ENCODE measurements at places on chromosomes 16 and 17.

DNA sequence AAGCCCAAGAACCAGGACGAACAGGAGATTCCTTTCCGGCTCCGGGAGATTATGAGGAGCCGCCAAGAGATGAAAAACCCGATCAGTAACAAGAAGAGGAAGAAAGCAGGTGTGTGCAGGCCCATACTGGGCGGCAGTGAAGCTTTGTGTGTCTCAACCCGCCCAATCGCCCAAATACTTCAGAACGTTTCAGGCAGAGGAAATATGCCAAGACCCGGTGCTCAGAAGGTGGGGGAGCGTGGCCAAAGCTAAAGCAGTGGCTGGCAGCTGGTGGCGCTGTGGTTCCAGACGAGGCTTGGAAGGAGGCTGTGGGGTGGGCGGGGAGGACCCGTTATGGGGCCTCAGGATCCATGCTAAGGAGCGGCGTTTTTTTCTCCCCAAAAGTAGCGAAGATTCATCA lies 1.2 kb downstream of the CCDC137 start:
- no peak for DNase-seq

- no peak for DNase-seq
Measured at GRCh38 chr17:41483531-41483930, 2.6 kb upstream of the KRT35 start.

DNA sequence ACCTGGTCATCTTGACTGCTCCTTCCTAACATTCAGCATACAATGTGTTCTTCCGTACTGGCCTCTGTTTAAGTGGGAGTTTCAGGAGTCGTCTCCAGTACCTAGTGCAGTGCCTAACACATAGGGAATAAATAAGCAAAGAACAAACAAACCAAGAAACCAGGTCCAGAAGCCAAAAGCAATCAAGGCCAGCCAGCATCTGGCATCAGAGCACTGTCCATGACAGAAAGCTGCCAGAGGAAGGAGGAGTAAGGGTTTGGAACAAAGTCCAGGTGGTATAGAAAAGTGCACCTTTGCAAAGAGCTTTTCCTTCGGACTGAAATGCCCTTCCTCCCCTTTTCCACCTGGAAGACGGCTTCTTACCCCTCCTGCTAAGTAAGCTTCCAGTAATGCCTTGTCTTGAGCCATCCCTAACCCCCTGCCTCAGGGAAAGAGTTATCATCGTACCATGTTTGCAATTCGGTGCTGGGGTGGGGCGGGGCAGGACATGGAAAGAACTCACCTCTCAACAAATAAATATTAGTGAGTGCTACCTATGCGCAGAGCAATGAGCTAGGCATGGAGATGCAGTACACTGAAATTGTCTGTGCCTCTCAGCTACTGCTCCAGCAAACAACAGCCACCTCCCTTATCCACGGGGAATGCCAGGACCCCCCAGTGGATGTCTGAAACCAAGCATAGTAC lies 47.6 kb downstream of the C17orf67 start:
- no peak for DNase-seq

GRCh38 chr16:48367441-48368049 lies 17.7 kb downstream of the SIAH1 start:
- DNase-seq, result no peak

DNA sequence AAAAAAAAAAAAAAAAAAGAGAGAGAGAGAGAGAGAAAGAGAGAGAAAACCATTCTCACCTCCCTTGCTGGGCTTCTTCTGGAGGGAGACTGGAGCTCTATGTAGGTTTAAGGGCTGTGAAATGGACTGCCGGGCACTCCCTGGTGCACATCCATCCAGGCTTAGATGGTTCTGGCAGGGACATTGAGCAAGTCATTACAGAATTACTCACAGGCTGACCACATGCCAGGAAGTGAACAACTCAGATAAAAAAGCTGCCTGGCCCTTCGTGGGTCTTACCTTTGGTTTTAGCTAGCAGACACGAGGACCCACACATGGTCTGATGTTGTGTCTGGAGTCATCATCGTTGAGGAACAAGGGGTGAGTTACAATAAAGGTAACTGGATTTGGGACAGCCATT lies 847.4 kb upstream of the EEF2KMT start:
- no peak for DNase-seq

GRCh38 chr16:25064937-25065336 lies 46.6 kb upstream of the LCMT1 start:
- no peak for DNase-seq

DNA sequence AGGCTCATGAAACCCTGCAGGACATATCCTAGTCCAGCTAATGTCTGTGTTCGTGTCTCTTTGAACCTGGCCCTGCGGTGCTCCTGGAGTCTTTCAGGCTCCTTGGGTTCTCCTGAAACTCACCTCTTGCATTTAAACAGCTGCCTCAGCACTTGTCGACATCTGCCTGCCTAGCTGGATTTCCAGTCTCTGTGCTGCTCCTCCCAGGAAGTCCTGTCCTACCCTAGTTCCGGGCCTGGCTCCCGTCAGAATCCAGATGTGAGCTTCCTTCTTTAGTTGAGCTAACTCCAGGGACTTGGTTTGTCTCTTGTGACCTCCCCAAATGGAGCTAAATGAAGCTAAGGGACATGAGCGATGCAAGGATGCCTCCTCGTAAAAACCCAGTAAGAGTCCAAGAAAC lies 155.2 kb upstream of the PIRT start:
- no peak for DNase-seq

- DNase-seq, result no peak
Measured at GRCh38 chr16:57036945-57037344, 47.6 kb downstream of the NLRC5 start.

- DNase-seq, result no peak
Measured at GRCh38 chr17:76274112-76274956, 9.2 kb downstream of the UBALD2 start.

DNA sequence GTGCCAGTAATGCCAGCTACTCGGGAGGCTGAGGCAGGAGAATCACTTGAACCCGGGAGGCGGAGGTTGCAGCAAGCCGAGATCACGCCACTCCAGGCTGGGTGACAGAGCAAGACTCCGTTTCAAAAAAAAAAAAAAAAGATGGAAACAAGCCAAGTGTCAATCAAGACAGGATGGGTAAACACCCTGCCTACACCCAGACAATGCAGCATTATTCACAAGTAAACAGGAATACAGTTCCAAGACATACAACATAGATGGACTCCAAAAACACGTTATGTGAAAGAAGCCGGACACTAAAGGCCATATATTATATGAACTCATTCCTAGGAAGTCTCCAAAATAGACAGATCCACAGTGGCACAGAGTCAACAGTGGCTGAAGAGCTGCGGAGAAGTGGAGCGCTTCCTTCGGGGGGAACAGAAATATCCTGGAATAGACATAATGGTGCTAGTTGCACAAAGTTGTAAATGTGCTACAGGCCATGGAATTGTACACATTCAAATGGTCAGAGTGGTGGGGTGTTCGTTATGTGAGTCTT lies 33.9 kb downstream of the ANKRD11 start:
- no peak for DNase-seq

DNA sequence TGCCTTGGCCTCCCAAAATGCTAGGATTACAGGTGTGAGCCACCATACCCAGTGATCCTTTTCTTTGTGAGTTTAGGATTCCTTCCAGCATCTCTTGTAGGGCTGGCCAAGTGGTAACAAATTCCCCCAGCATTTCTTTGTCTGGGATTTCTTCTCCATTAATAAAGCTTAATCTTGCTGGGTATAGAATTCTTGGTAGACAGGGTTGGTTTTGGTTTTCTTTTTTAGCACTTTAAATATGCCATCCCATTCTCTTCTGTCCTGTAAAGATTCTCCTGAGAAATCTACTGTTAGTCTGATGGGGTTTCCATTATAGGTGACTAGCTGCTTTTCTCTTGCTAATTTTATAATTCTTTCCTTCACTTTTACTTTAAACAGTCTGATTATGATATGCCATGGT lies 173.0 kb upstream of the TOM1L1 start:
- no peak for DNase-seq

DNA sequence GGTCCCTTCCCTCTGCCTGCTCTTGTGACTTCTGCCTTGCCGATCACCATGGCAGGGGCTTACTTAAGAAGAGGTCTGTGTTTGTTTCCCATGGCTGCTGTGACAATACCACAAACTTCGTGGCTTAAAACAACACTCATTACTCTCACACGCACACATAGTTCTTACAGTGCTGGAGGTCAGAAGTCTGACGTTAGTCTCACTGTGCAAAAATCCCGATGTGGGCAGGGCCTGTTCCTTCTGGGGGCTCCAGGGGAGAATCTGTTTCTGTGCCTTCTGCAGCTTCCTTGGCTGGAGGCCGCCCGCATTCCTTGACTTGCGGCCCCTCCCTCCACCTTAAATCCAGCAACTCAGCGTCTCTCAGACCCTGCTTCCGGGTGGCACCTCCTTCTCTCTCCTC lies 249.2 kb upstream of the GSE1 start:
- DNase-seq, result no peak

- no peak for DNase-seq
Measured at GRCh38 chr17:16215965-16216316, 607 bp upstream of the NCOR1 start.

DNA sequence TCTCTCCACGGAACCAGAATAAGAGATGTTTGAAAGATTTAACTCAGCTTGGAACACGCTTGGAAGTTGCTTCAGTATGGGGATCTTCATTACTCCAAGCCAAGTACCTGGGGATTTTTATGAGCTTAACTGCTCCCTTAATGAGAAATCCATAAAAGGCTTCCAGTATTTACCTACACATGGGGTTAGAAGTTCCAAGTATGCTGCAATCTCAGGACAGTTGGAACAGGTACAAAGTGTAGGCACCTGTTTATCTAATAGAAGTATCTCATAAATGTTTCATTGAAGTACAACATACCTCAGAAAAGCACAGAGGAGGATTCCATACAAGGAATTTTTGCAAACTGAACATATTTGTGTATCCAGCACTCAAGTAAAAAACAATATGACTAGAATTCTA lies 161.6 kb upstream of the PIRT start:
- no peak for DNase-seq

DNA sequence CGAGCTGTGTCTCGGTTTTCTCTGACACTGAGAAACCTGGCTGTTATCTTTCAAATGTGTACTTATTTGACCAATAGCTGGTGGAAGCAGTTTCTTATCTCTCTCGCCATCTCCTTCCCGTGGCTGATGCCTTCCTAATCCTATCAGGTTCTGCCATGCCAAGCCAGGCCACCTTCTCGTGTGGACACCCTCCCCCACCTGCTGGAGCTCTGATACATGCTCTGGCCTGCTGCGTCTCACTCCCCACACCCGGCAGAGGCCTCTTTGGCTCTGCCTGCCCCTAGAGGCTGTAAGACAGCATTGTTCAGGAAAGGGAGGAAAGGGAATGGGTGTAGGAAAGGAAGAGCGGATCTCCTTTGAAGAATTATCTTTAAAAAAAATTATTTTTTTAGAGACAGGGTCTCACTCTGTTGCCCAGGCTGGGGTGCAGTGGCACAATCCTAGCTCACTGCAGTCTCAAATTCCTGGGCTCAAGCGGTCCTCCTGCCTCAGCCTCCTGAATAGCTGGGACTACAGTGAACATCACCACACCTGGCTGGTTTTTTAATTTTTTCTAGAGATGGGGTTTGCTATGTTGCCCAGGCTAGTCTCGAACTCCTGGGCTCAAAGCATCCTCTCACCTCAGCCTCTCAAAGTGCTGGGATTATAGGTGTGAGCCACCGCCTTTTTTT lies 7.5 kb upstream of the ARMC5 start:
- no peak for DNase-seq

GRCh38 chr16:26071101-26071866 lies 379.5 kb downstream of the HS3ST4 start:
- DNase-seq, result no peak

DNA sequence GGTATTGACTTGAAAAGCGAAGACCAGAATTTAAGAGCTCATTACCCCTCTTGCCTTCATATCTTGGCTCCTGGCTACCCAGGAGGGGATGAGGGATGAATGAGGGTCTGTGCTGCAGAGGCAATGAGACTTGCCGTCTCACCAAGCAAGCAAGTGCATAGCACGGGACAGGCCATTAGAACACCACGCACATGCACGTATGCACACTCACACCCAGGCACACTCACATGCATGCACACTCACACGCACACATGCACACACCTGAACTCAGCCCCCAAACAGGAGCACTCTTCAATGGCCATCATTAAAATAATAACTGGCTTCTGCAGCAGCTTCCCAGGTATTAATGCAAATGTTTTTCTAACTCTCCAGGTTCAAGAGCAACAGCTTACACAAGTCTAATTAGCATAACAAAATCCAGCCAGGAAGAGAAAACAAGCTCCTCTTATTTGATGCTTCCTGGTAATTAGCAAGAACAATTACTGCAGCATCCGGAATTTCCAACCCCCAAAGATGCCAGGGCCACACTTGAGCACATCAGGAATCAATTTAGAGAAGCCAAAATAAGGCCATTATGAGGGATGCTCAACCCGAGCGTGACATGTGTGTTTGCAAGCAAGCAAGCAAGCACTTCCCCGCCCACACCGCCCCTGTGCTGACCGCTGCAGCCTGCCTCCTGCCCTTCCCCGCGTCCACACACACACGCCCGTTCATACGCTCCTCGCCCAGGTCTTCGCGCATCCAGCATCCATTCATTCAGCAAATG lies 171.6 kb upstream of the TNRC6C start:
- no peak for DNase-seq

- DNase-seq, result no peak
Measured at GRCh38 chr16:72024862-72025382, 16.4 kb downstream of the DHODH start.

- DNase-seq, result no peak
Measured at GRCh38 chr16:3774156-3774767, 56.9 kb upstream of the TRAP1 start.

DNA sequence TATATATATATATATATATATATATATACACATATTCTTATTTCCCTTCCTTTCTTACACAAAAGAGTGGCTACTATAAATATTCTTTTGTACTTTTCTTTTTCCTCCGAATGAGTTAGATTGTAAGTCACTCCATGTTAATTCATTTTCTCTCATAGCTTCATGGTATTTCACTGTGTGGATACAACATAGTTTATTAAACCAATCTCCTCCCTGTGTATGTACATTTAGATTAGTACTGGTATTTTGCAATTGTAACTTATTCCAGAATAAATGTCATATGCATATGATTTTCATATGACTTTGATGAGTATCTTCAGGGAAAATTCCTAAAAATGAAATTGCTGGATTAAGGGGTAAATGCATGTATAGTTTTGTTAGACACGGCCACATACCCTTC lies 20.0 kb upstream of the FA2H start:
- no peak for DNase-seq
